ENCODE measurements at places on chromosomes 3 and 15. TPM values are rescaled to one million over a fixed set of nuclear protein-coding genes. Genes with fewer than 3 reads are reported as not detected.

CCDC39 gene
- total RNA-seq = not detected

FAM227B gene
- 2.5 TPM for total RNA-seq

SATB1 gene
- 11.4 TPM for total RNA-seq

UBE2Q2 gene
- total RNA-seq = 38.6 TPM

STARD9 gene
- total RNA-seq = 5.5 TPM

CASR gene
- not detected for total RNA-seq

MTMR10 gene
- total RNA-seq = 16.8 TPM

PARP16 gene
- total RNA-seq = 2.4 TPM

B3GNT5 gene
- 18.1 TPM for total RNA-seq

PPCDC gene
- 9.1 TPM for total RNA-seq

GOLGA8J gene
- not detected for total RNA-seq

MBNL1 gene
- 188 TPM for total RNA-seq

ADAMTSL3 gene
- 4.9 TPM for total RNA-seq

NPTN gene
- 102 TPM for total RNA-seq

ZBED2 gene
- total RNA-seq = 0.09 TPM

CCR4 gene
- 0.09 TPM for total RNA-seq

C2CD4B gene
- total RNA-seq = 38.2 TPM

GLDN gene
- 0.09 TPM for total RNA-seq

PLSCR5 gene
- total RNA-seq = not detected

ADAMTS17 gene
- total RNA-seq = 0.75 TPM

MYZAP gene
- total RNA-seq = 4.2 TPM

CCR9 gene
- not detected for total RNA-seq

PLA2G4D gene
- not detected for total RNA-seq

MNS1 gene
- total RNA-seq = 0.28 TPM

ERC2 gene
- 1.1 TPM for total RNA-seq
